ENCODE measurements at places on chromosomes 7 and 10.

DNA sequence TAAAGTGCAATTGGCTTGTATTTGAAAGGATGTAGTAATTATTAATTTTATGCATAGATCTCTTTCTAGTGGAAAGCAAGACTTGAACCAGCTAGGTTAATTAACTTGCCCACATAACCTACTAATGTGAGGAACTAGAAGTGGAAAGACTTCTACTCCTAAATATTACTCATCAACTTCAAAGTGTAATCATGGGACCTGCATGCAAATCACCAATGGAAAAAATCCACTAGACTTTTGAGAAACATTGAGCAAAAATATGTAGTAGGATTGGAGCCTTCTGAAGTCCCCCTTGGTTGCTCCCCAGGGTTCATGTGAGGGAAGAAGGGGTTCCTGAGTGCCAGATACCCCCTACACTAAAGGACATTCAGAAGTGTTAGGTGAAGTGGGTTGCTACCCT is 240.2 kb downstream of the PTEN start:
- DNase-seq: no peak

DNA sequence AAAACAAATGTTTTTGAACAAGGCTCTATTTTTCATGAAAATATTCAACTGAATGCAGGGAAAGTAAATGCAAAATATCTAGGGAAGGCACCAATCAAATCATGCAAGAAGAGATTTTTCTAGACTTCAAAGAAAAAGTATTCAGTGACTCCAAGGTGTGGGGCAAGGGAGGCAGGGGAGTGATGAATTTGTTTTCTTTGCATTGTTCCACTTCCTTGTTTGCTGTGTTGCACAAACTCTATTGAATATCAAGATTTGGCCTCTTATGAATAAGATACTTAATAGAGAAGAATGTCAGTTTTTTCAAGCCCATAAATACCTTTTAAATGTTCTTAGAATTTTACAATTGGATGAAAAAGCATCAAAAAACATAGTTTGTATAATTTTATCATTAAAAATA is 26.4 kb downstream of the STEAP1 start:
- DNase-seq: no peak

DNA sequence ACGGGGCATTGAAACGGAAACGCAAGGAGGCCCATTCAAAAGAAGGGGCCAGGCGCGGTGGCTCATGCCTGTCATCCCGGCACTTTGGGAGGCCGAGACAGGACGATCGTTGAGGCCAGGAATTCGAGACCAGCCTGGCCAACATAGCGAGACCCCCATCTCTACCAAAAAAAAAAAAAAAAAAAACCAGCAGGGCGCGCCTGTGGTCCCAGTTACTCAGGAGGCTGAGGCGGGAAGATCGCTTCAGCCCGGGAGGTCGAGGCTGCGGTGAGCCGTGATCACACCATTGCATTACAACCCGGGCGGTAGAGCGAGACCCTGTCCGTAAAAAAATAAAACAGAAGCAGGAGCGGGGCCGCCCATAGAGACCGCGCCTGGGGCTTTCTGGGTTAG is 396 bp downstream of the PSMG3 start:
- no peak for DNase-seq

GRCh38 chr7:151025924-151026671 is 1.8 kb upstream of the ATG9B start:
- DNase-seq: no peak

DNA sequence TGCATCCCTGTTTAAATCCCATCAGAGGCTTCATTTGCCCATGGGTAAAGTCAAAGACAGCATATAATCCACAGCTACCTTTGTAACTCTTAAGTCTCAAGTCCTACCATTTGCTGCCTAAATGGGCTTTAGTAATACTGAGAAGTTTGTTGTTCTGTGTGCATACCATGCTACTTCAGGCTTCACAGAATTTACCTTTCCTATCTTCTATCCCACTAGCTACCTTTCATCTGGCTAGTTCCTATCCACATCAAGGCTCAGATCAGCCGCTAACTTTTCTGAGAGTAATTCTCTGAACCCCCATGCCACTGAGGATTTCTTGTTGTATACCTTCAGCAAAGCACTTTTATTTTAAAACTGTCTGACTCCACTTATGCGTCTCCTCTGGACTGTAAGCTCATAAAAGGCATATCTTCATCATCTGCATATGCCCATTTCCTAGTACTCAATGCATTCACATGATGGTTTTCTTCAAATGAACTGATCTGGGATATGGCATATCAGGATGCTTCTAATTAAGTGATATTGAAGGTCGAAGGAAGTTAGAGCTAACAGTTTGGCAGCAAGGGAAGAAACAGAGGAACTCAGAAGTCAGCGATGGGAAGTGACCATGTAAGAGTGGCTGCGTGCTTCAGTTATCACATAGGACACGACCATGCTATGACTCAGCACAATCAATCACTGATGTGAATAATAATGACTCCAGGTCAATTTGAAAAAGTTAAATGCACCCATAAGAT is 283.9 kb upstream of the DKK1 start:
- DNase-seq: no peak

- DNase-seq: no peak
Observed at GRCh38 chr10:89556600-89556999, 21.2 kb upstream of the SLC16A12 start.

GRCh38 chr10:97199152-97199551 is 13.4 kb upstream of the SLIT1 start:
- no peak for DNase-seq

- DNase-seq: no peak
Observed at GRCh38 chr7:98964596-98964995, 86.3 kb downstream of the TRRAP start.

DNA sequence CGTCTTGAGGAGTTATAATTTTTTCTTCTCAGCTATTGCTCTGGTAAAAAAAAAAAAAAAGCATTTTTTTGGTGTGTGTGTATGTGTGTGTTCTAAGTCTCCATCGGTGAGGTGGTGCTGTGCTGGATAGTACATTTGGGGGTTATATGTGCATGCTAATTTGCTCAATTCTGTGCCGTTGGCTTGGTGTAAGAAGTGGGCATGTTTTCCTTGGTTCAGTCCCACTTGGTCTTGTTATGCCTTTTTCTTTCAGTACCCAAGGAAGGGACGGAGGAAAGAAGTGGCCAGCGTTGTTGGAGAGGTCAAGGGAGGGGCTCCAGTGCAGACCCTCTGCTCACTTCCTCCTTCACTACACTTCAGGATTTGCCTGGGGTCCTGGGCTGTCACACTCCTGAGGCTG is 20.4 kb downstream of the LRMDA start:
- no peak for DNase-seq

Data from stimulated activated CD4-positive, alpha-beta T cell treated with anti-CD3 and anti-CD28 coated beads, Interleukin-15, amount 100 ng/mL, for 1 hour (primary cell).